ENCODE measurements at places on chromosomes 7 and 10. TPM values are rescaled to one million over a fixed set of nuclear protein-coding genes. Genes with fewer than 3 reads are reported as not detected.

Gene GPR15LG
- 3.4 TPM for total RNA-seq

Gene GPR22
- not detected for total RNA-seq

Gene PPP1R3C
- total RNA-seq = 6.0 TPM

Gene LARP4B
- 24.5 TPM for total RNA-seq

Gene FFAR4
- not detected for total RNA-seq

Gene SFXN4
- 37.5 TPM for total RNA-seq

Gene HOXA5
- 0.43 TPM for total RNA-seq

Gene NODAL
- total RNA-seq = not detected

Gene SLIT1
- not detected for total RNA-seq

Gene ZSWIM8
- 44.1 TPM for total RNA-seq

Gene PLEKHA1
- total RNA-seq = 46.0 TPM

Gene NPSR1
- not detected for total RNA-seq

Gene CYP3A4
- total RNA-seq = under 0.01 TPM

Gene MDFIC
- 23.4 TPM for total RNA-seq

Gene HGF
- under 0.01 TPM for total RNA-seq

Gene NUTM2E
- 0.24 TPM for total RNA-seq

Gene TAS2R4
- total RNA-seq = 0.96 TPM

Gene TMEM176A
- total RNA-seq = not detected

Gene FGFR2
- 5.5 TPM for total RNA-seq

Gene CNPY4
- total RNA-seq = 4.8 TPM

Gene ADCY1
- 1.9 TPM for total RNA-seq

Gene NEUROD6
- total RNA-seq = not detected

Gene SPAM1
- total RNA-seq = not detected

Gene PDE1C
- total RNA-seq = 1.2 TPM

Gene DPP6
- not detected for total RNA-seq

Gene PRR15
- total RNA-seq = 1.3 TPM

Gene BAIAP2L1
- 25.6 TPM for total RNA-seq

Gene FAM25C
- total RNA-seq = not detected

Gene ANXA8L1
- total RNA-seq = 183 TPM

Gene TEX36
- total RNA-seq = not detected

Gene TMEM225B
- 2.2 TPM for total RNA-seq

Gene VGF
- total RNA-seq = 0.24 TPM

Gene AMPH
- total RNA-seq = not detected

Gene ICA1
- 6.6 TPM for total RNA-seq

Gene LDB3
- total RNA-seq = not detected

Gene SEMA3A
- total RNA-seq = 138 TPM

Gene TMEM196
- total RNA-seq = not detected

Gene PLXNA4
- not detected for total RNA-seq

Gene HEPACAM2
- not detected for total RNA-seq

Gene SPACDR
- 0.85 TPM for total RNA-seq

Gene STEAP1B
- 7.0 TPM for total RNA-seq

Gene CALML3
- total RNA-seq = 2.7 TPM

Gene ABCB1
- total RNA-seq = 0.64 TPM

Gene CDK1
- 3.2 TPM for total RNA-seq
